ENCODE measurements at places on chromosomes 5 and 9. TPM values are rescaled to one million over a fixed set of nuclear protein-coding genes. Genes with fewer than 3 reads are reported as not detected.
A peak's percentile ranks its signal among the peaks of the same experiment; 100 is the strongest.

DNA sequence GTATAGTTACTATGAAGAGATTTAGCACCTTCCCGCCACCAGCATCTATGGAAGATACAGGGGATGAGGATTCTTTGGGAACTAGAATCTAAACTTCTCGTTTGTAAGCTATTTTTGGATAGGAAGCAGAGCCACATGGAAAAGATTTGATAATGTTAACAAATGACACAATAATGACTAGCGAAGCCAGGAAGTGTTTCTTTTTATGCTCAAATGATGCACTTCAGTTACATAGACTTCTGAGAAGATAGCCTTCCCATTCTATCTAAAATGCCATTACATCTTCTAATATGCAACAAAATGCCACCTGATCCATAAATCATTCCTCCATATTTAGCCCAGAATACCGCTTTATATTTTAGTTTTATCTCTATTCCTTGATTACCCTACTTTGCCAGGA is 17.0 kb upstream of the TNC start:
- DNase-seq, result no peak

DNA sequence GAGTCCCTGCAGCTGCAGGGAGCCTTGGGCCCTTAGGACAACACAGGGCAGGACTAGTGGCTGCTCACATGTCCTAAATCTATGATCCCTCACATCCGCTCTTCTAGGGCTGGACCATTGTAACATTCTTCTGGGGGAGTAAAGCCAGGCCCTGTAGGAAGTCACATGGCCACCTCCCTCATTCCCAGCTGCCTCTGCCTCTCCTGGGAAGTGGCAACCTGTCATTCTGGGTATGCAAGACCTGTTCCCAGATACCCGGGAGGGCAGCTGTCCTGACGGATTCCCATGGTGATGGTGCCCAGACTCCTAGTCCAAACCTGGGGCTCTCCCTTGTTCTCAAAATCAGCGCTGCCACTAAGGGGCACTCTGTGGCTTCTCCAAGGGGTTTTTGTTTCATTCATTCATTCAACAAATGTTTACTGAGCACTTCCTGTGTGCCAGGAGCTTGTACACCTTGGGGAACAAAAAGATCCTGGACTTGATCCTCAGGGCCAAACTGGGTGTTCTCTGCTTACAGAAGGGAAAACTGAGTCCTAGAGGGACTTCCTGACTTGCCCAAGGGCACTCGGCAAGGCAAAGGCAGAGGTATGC is 85.6 kb downstream of the PSD2 start:
- DNase-seq, result no peak

- no peak for DNase-seq
Observed at GRCh38 chr5:44539602-44539919, 150.3 kb upstream of the FGF10 start.

GRCh38 chr5:1830571-1831228 is 29.5 kb downstream of the NDUFS6 start:
- DNase-seq, result no peak

DNA sequence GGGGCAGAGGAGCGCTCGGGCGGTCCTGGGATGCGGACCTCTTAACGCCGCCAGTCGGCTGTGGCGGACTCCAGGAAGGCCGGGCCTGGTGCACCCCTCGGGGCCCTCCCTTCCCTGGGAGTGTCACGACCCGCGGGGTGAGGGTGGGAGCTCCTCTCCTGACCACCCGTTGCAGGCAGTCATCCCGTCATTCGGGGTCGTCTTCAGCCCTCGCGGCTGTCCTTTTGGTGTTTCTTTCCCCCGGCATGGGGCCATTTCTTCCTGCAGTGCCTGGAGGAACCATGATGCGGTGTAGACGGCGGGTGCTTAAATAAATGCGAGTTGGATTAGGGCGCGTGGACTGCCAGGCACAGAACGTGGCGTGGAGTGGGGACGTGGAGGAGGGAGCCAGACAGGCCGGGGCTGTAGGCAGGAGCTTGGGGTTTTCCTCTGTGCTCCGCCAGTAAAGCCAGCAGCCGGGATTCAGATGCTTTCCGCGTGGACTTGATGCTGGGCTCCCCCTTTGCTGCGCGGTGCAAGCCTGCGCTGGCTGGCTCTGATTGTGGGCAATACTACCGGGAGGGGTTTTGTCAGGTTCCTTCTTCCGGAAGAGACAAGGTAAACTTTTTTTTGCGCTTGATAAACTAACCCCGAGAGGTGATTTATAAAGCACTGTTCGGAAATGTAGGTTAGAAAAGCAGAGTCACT is 868 bp downstream of the KDM4C start:
- DNase-seq, result peak; percentile 39

GRCh38 chr5:17461793-17462192 is 36.2 kb upstream of the TAF11L2 start:
- no peak for DNase-seq

GABRA6 gene
- total RNA-seq, result not detected

DNA sequence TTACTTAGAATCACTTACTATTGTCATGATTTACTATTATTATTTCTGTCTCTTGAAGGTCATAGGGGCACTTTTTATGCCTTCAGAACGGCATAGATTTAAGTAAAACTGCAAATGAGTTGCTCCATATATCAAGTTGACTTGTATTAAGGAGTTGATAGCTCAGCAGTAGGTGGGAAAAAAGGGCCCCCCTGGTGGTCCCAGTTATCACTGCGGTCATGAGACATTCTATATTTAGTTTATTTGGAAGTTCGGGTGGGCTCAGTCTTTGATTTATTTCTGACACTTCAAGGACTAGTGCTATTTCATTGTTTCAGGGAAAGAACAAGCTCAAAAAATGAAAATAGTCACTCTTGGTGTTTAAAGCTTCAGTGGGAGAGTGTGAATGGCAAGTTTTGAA is 159.3 kb downstream of the SLC24A2 start:
- DNase-seq, result no peak

- no peak for DNase-seq
Observed at GRCh38 chr5:115888027-115888426, 46.3 kb downstream of the AP3S1 start.

- DNase-seq, result no peak
Observed at GRCh38 chr5:148620696-148621095, 33.6 kb downstream of the HTR4 start.

DNA sequence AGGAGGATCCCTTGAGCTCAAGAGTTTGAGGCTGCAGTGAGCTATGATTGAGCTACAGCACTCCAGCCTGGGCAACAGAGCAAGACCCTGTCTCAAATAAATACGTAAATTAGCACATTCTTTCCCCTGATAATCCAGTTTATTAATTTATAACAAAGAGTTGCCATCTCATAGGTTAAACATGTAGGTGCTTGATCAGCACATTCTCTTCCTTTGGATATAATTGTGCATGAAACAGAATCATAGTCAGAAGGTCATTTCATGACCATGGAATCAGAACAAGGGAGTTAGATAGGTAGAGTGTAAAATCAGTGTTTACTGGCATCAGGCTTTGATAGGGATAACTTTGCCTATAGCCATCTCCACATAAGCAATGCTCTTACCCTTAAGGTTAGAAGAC is 43.0 kb upstream of the KIAA1958 start:
- DNase-seq, result no peak

PCDHB5 gene
- 2.3 TPM for total RNA-seq

GRCh38 chr5:121138495-121138907 is 674.4 kb downstream of the PRR16 start:
- no peak for DNase-seq

- no peak for DNase-seq
Observed at GRCh38 chr9:13023498-13023897, 248.7 kb downstream of the LURAP1L start.

- DNase-seq, result no peak
Observed at GRCh38 chr9:93028448-93029006, 30.0 kb upstream of the SUSD3 start.

DNA sequence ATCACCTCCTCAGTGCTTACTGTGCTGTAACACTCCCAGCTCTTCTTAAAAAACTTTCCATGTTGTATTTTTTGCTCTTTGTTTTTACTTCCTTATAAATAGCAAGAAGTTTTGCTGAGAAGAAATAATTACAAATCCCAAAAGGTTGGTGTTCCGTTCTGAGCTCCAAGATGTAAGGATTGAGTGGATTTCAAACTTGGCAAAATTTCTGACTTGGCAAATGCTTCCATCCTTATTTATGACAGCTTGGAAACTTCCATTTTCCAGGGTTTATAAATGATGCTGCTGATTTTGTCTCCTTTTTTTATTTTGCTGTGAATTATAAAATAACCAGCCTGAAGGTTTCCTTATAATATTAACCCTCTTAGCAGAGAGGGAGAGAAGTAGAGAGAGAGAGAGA is 151.9 kb downstream of the NTRK2 start:
- DNase-seq, result no peak

GRPEL2 gene
- 7.6 TPM for total RNA-seq

GRCh38 chr5:96563816-96564215 is 98.4 kb upstream of the CAST start:
- no peak for DNase-seq

Data from left ventricle myocardium inferior (tissue), 1 donor.